Esophagus squamous epithelium (tissue), 5 donors: ENCODE measurements at places on chromosomes 1 and 21. TPM values are rescaled to one million over a fixed set of nuclear protein-coding genes. Genes with fewer than 3 reads are reported as not detected.

The CNIH3 gene
- total RNA-seq, result 0.34 TPM

The SEMA6C gene
- total RNA-seq, result 3.8 TPM

DNA sequence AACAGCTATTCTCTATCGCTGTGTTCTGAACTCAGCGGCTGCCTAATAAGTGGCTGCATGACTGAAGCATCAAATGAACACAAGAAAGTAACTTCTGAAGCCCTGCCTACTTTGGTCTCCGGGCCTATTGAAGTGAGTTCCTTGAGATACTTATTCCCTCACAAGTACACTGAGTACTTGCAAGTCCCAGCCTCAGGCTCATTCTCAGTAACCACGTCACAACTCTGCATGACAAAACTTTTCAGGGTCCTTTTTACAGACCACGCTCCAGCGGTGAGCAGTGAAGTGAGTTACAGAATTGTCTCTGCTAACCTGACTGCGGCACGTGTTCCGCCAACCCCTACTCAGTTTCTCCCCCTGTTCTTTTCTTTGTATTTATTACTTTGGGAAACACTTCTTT is 1342.7 kb upstream of the ADGRL4 start:
- no peak for DNase-seq

DNA sequence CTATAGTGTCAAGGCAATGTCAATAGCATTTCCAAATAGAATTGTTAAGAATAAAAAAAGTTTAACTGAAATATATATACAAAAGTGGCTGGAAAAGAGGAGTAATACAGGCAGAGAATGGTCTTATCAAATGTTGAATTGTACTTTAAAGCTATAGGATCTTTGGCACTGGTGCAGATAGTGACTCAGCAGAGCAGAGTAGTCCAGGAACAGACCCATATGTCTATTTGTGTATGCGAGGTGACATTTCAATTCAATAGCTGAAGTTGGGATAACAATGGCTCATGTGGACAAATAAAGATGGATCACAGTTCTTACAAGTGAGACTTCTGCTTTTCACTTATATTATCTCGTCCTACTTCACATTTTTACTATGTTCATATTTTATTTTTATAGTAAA is 543.0 kb upstream of the B3GALT2 start:
- DNase-seq, result no peak

The C21orf91 gene
- total RNA-seq, result 14.7 TPM

GRCh38 chr1:12544357-12544756 is 73.7 kb downstream of the DHRS3 start:
- no peak for DNase-seq

The LCE2B gene
- total RNA-seq, result not detected

GRCh38 chr1:181094416-181095212 is 6.1 kb downstream of the IER5 start:
- no peak for DNase-seq

DNA sequence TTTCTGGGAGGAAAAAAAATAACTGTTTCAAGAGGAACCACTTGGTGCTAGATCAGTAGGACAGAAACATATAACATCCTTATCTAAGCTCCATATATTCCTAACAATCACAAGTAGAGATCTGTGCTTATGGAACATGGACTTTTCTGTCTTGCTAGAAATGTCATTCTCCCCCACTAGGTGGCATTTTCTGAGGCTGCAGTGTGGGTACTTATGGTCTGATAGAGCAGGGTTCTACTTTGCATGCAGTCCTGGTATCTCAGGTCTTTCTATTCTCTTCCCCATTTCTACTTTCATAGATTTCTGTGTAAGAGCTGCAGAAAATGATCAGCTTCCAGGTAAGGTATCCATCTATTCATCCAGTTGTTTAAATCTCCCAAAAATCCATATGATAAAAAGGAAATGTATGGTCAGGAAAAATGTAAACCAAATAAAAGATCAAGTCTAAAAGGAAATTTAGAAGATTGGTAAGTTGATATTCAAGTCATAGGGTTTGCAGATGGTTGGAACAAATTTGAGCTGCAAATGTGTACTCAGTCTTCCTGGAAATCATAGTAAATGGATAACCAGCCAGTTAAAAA is 1.5 kb downstream of the ZNF684 start:
- no peak for DNase-seq

- DNase-seq, result no peak
Measured at GRCh38 chr21:42190486-42190863, 28.5 kb upstream of the ABCG1 start.

The ZNF593OS gene
- total RNA-seq, result not detected

The L1TD1 gene
- total RNA-seq, result not detected

DNA sequence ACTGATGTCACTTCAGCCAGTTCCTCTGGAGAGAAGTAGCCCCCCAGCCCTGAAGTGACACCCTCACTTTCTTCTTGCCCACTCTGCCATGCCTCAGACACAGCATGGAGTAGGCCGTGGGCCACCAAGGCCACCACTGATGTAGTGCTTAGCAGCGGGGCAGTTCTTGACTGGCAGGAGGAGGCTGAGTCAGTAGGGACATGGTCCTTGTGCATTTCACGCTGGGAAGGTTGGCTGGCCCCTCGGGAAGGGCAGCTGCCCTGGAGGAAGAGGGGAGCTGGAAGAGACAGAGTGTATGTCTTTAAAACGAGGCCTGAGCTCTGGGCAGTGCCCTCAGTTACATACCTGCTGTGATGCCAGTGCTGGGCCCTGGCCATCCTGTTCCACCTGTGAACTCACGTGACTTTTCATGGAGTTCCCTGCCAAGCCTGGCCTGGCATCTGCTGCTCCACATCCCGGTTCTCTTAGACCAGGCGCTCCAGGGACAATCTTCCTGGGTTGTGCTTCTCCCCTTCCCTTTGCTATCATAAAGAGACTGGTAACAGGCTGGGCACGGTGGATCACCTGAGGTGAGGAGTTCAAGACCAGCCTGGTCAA is 158.6 kb upstream of the TMEM51 start:
- DNase-seq, result no peak

The SFN gene
- 2,609 TPM for total RNA-seq
